ENCODE measurements at places on chromosomes 1 and 21.

DNA sequence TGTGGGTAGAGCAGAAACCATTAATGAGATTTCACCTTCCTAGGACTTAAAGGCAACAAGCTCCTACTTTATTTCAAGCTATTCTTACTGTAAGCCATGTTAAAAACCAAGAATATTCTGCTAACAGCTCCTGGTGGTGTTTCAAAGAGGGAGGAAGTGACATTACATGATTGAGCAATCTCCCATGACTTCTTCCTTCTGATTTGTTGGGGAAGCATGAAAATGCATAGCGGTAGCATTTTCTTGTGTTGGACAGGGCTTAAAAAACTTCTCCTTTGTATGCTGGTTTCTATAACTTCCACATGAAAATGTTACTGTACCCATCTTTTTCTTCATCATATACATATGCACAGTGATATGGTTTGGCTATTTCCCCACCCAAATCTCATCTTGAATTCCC lies 297.0 kb upstream of the SNX7 start:
- no peak for DNase-seq

DNA sequence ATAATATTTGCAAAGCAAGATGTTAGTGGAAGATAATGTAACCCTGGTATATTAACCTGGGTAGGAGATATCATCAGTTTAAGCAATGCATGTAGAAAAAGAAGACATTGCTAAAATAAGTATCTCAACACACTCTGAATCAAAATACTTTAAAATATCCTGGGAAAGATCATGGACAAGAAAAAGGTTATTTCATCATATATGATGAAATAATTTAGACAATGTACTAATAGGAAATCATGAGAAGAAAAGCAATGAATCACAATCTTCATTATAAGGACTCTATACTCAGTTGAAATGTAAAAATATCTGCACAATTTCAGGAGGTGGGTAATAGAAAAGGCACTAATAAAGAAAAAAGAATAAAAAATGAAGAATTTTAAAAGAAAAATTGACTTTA lies 158.8 kb downstream of the KCNT2 start:
- no peak for DNase-seq

- no peak for DNase-seq
Observed at GRCh38 chr1:217857061-217857460, 225.9 kb downstream of the SPATA17 start.

- peak; percentile 13 for DNase-seq
Observed at GRCh38 chr1:204446413-204447111, 34.9 kb upstream of the PPP1R15B start.

DNA sequence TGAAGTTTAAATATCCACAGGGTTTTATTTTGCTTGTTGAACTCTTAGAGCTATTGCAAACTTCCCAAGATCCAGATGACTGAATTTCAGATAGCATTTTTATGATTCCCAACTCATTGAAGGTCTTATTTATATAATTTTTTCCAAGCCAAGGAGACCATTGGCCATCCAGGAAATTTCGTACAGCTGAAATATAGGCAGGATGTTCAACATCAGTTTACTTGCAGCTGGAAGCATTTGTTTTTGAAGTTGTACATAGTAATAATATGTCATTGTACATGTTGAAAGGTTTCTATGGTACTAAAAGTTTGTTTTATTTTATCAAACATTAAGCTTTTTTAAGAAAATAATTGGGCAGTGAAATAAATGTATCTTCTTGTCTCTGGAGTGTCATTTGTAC lies 32.8 kb upstream of the DDR2 start:
- no peak for DNase-seq

GRCh38 chr1:51693419-51694155 lies 76.7 kb downstream of the OSBPL9 start:
- DNase-seq = no peak

- no peak for DNase-seq
Observed at GRCh38 chr1:59833022-59833421, 18.3 kb downstream of the HOOK1 start.

- DNase-seq = no peak
Observed at GRCh38 chr1:59670662-59671061, 144.1 kb upstream of the HOOK1 start.

DNA sequence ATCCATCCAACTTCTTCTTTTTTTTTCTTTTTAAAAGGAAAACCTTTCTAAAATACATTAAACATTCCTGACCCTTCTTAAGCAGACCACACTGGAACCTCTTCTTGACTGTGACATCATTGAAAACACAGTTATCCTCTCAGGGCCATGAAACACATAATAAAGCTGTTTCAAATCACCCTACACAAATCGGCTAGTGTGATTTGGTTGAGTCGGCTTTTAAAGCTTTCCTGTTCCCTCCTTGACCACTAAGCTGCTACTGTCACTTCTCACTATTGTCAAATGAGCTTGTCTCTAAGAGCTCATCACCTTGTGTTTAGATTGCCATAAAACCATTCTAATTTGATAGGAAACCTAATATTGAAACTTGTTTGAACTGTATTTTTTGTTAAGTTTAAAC lies 5.9 kb downstream of the USP24 start:
- DNase-seq = no peak

DNA sequence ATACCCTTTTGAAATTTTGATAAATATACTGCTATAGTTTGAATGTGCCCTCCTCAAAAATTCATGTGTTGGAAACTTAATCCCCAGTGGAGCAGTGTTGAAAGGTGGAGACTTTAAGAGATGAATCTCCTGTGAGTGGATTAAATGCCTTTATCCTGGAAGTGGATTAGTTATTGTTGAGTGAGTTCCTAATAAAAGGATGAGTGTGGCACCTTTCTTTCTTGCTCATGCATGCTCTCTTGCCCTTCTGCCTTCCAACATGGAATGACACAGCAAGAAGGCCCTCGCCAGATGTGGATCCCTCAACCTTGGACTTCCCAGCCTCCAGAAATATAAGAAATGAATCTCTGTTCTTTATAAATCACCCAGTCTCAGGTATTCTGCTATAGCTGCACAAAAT lies 51.8 kb downstream of the CD160 start:
- no peak for DNase-seq

DNA sequence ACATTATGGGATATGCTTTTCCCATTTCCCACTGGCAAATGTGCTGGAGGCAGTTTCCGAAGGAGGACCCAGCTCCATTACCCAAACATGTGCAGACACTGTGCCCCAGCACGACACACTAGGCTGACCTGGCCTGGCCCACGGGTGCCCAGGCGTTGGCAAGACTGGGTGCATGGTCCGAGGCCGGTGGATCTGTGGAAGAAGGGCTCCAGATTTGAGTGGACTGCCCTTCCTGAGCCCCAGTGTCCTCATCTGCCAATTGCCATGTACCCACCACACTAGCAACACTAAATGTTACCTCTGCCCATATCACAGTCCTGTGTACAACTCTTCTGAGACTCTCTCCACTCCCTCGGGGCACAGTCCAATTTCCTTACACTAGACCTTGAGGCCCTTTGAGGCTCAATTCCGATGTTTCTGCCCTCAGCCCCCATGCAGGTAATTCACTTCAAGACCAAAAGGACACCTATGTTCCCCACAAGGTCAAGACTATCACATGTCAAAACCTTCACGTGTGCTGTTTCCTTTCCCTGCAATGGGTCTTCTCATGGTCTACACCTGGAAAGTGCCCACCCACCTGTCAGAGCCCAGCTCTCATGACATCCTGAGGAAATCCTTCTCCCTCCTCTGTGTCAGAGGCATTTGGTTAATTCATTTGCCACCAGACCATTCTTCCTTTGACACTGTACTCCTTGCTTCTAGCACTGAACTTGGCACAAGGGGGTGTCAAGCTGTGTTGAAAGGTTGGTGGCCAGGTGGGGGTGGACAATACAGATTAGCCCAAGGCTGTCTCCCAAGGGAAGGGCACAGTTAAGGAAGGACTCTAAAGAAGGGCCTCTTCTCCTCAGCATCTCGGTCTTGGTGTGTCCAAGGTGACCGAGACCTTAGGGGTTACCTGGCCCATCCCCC lies 124.9 kb downstream of the DMRTB1 start:
- DNase-seq = no peak

GRCh38 chr1:155187456-155187891 lies 13.8 kb downstream of the TRIM46 start:
- no peak for DNase-seq

- no peak for DNase-seq
Observed at GRCh38 chr1:13536571-13536970, 22.8 kb upstream of the LRRC38 start.

GRCh38 chr1:59198564-59198963 lies 98.3 kb upstream of the FGGY start:
- DNase-seq = no peak

- no peak for DNase-seq
Observed at GRCh38 chr1:26345718-26346117, 8.2 kb downstream of the CRYBG2 start.

DNA sequence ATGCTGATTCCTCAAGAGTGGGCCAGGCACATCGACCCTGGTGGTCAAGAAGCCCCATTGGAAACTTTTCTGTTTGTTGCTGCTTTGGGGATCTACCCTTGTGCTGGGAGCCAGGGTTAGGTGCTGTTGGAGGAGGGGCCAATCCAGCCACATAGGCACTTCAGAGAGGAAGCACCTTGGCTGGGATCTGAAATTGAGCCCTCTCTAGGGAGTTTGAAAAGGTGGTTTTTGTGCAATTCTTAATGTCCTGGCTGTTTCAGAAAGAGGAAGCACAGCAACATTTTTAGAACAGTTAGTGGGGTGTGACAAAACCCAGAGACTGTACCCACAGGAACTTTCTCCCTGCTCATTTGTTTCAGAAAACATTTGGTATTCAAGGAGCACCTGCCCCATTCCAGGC lies 17.2 kb upstream of the BEND5 start:
- DNase-seq = no peak

- peak; percentile 33 for DNase-seq
Observed at GRCh38 chr1:46446646-46447498, 42.8 kb upstream of the DMBX1 start.

DNA sequence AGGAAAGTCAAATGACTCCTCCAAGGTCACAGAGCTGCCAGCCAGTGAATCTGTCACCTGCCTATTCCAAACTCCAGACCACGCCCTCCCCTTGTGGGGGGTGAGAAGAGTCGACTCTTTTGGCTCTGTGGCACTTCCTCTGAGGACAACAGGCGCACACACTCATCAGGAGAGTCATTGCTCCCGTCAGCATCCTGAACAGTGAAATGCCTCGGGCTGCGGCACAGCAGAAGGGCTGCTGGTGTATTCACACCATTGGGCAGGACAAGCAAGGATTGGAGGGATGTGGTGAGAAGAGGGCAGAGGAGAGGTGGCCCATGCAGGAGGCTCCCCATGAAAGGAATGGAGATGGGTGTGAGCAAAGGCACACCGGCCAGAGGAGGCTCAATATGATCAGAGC lies 239.0 kb downstream of the TOMM20 start:
- DNase-seq = no peak

- DNase-seq = no peak
Observed at GRCh38 chr1:184800876-184801275, 46.2 kb upstream of the EDEM3 start.

GRCh38 chr21:45317398-45318145 lies 29.9 kb upstream of the POFUT2 start:
- no peak for DNase-seq

DNA sequence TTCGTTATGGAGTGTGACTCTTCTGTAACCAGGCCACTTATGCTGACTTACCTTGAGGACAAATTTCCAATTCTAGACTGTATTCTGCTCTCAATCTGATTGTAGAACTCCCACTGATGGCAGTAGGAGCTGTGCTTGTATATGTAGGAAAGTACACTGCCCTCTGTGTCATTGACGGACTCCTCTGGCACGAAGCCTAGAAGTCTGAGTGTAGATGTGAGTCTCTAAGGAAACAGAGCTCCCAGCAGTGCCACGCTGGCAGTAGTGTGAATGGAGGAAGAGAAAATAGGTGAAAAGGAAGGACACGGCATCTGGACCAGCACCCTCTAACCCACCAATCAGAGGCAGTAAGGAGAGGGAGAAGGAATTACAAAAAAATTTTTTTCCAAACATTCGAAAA lies 130.4 kb upstream of the ADGRL2 start:
- peak; percentile 60 for DNase-seq

- DNase-seq = no peak
Observed at GRCh38 chr1:30384286-30385245, 338.8 kb downstream of the MATN1 start.

DNA sequence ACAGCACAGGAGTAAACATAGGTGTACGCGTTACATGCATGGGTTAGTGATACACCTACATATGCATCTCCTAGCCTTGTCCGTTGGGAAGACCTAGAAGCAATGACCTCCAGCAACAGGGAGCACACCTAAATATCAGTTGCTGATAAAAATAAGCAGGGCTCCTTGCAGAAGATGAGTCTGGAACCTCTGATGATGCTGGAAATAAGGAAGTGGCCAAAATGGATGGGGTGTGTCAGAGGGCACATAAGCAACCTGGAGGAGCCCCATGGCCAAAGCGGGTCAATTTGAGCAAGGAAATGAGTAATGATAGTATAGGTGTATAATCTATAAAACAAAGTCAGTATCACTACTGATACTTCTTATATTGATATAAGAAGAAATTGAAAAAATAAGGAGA lies 13.7 kb downstream of the ADARB1 start:
- DNase-seq = no peak

- DNase-seq = no peak
Observed at GRCh38 chr1:52727114-52727586, 897 bp downstream of the ZYG11B start.

GRCh38 chr1:212267017-212267416 lies 18.2 kb upstream of the PPP2R5A start:
- no peak for DNase-seq

DNA sequence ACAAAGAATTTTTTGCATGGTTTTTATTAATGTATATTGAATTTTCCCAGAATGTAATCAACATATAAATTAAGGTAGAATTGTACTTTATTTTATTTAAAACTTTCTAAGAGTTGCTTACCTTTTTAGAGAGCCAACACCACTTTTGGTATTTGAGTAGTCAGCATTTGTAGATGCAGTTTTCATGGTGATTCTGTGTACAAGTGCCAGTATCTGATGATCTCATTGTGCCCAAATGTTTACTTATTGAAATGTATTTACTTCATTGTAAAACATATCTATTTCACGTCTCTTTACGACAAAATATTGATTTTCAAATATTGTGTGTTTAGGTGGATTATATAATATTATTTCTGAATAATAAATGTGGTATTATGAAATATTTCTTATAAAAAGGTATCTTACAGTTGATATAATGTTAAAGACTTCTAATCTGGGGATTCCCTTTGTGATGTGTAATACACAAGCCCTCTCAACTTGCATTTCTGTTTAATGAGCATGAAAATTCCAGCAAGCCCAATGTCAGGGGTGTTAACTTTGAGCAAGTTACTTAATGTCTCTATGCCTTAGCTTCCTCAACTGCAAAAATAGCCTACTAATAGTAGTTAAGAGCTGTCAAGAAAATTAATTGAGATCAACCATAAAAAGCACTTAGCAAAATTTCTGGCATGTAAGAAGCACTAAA lies 141.8 kb upstream of the ZNF648 start:
- no peak for DNase-seq

All from RCC 7860 (cell line).